Ascending aorta (tissue), 2 donors: ENCODE measurements at places on chromosomes 11 and 22.

- no peak for DNase-seq
Observed at GRCh38 chr11:81839016-81839415, 894.6 kb downstream of the FAM181B start.

- DNase-seq = no peak
Observed at GRCh38 chr11:93288079-93288478, 42.5 kb upstream of the DEUP1 start.

- DNase-seq = no peak
Observed at GRCh38 chr11:84243629-84244263, 957.6 kb upstream of the CCDC90B start.

DNA sequence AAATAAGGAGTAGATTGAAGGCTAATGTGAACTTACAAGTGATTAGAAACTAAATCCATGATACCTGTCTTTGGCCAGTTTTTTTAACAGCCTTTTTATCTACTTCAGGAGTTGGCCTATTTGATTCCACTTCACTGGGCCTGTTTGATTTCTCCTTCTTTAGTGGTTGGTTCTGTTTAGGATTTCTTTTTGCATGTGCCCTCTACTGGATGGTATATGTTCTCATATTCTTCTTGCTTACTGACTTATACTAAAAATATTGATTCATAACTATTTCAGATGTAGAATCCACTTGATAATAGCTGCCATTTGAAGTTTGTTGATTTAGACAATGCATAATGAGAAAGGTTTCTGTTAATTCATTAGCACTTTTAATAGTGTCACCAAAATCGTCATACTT is 53.9 kb downstream of the USP47 start:
- no peak for DNase-seq

DNA sequence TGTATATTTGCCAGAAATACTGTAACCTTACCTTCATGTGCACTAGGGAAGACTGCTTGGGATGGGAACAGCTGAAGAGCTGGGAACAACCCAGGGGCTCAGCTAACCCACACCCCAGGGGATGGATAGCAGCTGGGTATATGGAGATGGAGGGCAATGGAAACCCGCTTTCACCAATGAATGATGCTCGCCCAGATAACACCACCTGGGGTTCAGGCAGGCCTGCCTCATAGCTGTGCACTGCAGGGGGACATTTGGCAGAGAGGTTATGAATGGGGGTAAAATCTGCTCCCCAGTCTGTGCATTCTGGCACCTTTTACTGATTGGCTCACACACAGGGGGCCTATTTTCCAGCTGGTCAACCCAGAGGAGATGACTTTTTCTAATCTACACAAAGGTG is 170.7 kb downstream of the CHST1 start:
- no peak for DNase-seq

- DNase-seq = no peak
Observed at GRCh38 chr11:95104856-95105255, 15.2 kb downstream of the ENDOD1 start.

DNA sequence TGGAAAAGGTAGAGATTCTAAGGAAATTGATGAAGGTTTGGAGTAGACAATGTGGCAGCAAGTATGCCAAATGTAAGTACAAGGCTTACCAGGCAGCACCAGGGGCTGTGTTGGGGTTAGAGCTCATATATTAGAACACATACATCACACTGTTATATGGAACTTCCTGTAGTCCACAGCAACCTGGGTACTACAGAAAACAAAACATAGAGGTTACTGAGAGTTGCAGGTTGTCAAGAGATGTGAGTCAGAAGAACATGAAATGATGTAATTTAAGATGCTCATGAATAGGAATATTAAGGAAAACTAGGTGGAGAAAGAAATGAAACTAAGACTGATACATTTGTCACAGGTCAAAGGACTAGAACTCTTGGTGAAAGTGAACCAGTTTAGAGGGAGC is 22.0 kb downstream of the FAT3 start:
- DNase-seq = no peak

DNA sequence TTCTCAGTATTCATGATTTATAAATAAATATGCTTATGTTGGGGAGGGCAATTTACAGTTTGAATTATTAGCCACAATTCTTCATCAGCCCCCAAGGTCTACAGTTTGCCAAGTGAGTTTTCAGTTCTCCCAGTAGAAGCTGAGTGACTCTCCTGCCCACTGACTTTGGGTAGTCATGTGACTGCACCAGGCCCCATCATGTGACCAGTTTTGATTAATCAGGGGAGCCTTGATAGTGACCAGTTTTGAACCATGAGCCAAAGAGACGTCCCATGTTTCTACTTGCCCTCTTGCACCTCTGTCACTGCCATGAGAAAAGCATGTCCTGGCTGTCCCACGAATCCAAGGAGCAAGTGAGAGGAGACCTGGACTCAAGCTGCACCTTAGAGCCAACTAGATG is 32.5 kb downstream of the SYN3 start:
- no peak for DNase-seq

DNA sequence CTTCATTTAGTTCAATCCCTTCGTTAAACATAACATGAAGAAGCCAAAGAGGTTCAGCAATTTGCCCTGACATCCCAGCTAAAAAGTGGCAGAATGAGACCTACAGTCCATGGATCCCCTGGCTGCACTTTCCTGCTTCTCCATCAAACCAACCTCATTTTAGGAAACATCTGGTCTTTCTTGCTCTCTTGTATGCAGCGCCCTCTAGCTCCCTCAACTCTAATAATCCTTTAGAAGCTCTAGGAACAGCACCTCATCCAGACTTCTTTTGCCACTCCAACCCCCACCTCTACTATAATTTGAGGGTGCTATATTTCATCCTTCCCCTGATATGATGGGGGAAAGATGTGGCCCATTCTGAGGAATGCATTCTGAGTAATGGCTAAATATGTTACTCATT is 7.4 kb downstream of the CNTF start:
- no peak for DNase-seq

- no peak for DNase-seq
Observed at GRCh38 chr11:85902353-85902752, 47.2 kb downstream of the CCDC83 start.

DNA sequence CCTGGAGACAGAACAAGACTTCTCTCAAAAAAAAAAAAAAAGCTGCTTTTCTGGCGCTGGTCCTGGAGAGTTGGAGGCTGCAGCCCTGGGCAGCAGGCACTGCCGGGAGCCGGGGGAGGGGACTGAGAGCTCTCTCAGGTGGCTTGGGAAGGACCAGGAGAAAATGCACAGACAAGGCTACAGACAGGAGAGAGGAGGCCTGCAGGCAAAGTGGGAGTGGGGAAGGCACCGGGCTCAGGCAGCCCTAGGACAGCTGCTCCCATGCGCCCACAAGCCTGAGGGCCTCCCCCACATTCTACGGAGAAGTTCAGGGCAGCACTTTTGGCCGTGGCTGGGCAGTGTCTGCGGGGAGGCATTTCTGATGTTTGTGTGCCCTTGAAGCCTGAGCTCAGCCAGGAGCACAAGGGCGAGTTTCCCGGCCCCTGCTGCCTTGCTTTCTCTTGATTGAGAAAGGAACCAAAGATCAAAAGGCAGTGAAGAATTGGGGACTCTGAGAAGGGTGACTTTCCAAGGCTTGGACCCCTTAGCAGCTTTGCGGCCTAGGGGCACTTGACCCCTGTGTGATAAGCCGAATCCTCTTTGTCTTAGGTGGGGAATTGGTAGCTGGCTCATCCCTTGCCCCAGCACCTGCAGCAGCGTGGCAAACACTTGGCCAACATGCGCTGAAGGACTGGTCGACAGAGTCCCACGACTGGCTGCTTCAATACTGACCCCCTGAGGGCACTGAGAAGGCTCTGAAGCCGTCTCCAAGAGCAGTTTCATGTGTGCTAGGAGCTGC is 35.3 kb downstream of the PPM1F start:
- DNase-seq = no peak
